ENCODE measurements at places on chromosomes 1 and 21.

DNA sequence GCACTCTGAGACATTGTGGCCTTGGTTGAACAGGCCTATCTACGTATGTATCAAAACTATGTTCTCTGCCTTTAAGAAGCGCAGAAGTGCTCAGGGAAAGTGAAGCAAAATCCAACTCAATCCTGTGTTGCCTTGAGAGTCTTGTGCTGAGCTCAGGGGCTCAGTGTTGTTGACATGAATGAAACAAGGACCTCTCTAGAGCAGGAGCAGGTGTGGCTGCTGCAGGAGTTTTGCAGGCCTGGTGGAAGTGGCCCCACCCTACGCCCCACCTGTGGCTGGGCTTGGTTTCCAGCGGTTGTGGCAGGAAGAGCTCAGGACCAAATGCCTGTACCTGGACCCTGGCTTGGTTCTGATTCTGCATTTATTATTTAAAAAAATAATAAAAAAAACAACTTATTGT lies 20.9 kb downstream of the CA6 start:
- DNase-seq: no peak

GRCh38 chr1:33381977-33382376 lies 48.9 kb downstream of the PHC2 start:
- no peak for DNase-seq

- DNase-seq: no peak
Observed at GRCh38 chr1:172603816-172604215, 55.1 kb upstream of the FASLG start.

GRCh38 chr1:21586846-21587601 lies 77.8 kb downstream of the ALPL start:
- DNase-seq: no peak

GRCh38 chr1:227320476-227320875 lies 2.2 kb upstream of the CDC42BPA start:
- DNase-seq: no peak

DNA sequence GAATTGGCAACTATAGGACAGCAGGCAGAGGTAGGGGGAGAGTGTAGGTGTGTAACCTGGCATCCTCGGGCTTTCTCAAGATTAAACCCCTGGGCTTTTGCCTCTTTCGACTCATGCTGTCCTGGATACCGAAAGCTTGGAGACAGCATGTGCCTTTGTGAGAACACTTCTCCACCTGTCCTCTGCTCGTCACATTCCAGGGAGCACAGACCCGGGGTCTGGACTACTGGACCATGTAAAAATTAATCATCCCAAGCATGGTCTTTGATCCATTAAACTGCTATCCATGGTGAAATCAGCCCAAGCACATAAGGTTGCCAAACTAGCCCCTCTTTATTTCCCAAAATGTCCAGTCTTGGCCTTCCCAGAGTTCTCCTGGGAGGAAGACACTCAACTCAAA lies 9.0 kb upstream of the RNF186 start:
- DNase-seq: no peak

DNA sequence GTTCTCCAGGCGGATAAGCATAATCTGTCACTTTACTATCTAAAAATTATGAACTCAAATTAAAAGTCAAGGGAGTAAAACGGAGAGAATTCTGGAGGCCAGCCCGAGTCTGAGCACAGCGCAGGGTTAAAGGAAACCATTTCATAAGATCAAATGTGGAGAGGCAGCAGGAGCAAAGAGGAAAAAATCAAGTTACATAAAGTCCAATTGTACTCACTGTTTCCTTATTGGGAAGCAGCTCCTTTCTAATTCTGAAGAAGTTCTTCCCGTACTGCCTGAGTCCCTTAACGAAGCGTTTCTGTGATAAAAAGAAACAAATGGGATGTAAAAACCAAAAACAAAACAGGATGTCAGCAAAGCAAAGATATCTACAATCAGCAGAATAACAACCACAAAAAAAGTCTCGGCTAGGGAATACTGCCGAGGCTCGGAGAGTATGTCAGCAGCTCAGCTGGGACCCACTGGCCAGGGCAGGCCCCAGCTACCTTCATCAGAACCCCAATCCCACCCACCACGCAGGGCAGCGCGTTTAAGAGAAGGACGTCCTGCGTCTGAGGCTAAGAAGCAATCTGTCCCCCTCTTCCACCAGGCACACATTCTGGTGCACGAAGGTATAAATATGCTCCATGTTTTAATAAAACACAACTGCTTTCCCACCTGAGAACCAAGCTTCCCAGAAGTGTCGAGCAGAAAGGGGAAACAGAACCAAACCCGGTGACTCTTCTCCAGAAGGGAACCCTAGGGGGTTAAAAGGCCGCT lies 104.8 kb downstream of the SLC45A1 start:
- DNase-seq: no peak

DNA sequence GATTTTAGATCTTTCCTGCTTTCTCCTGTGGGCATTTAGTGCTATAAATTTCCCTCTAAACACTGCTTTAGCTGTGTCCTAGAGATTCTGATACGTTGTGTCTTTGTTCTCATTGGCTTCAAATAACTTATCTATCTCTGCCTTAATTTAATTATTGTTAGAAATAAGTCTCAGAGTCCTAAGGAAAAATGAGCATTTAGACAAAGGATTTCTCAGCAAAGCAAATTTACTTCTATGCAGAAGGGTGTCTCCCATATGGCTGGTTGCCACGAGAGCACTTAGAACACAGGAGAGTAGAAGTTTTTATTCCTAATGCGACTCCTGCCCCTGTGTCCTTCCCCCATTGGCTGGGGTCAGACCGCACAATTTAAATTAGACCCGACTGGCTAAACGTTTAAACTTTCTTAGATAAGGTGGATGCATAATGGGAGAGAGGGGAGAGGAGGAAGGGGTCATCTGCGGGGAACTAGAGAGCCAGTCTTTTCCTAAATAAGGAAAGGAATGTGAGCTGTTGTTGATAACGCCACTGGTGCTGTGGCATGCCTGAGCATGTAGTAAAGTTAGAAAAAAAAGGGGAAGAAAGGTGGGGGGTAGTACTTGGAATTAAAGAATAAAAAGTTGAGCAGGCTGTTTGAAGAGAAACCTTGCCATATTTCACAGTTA lies 170.2 kb downstream of the DYRK1A start:
- no peak for DNase-seq

GRCh38 chr21:17451364-17451891 lies 61.4 kb upstream of the CXADR start:
- no peak for DNase-seq

GRCh38 chr1:2344121-2344681 lies 47.2 kb downstream of the MORN1 start:
- no peak for DNase-seq

DNA sequence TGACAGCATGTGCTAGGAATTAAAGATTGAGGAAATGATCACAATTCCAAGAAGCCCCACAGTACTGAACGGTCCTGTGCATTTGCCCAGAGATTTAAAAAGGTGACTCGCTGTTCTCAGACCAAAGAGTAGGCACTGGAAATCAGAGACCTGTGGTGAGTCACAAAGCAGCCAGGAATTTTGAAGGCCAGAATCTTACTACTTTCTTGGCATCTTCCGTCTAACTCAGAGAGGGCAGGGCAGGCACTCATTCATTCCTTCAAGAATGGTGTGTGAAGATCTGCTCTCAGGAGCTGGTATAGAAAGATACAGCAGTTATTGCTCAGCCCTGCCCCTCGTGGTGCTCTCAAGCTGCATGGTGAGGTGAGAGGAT lies 57.9 kb downstream of the BRINP2 start:
- DNase-seq: no peak

DNA sequence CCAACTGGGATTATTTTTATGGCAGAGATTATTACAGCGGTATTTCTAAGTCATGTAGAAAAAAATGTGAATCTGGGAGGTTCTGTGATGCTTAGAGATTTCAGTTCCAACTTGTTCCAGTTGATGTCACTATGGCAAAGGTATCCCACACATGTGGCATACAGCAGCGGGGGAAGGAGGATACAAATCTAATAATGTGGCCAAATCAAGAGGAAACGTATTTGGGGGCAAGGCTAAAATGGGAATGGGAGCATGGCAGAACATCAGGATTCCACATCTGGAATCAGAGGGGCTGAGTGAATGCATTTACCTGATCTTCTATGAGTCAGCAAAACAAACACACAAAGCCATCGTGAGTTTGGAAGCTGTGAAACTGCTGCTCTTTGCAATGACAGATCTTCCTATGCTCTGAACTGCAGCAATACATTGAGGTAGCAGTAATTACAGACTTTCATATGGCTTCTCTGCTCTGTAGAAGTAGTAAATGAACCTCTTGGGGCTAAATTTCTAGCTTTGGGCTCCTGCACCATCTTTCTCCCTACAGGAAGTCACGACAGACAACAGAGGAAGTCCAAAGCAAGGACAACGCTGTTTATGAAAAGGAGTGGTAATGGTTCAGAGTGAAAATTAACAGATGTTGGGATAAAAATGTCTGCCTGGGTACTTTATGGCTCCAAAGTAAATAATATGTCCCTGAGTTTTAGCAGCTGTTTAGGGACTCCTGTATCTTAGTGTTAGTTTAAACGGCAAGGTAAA lies 55.5 kb downstream of the GABPA start:
- DNase-seq: no peak

All from activated gamma-delta T cell treated with anti-CD3 and anti-CD28 coated beads, Interleukin-2, amount 50 U/mL, for 16 hours (primary cell).